ENCODE measurements at places on chromosomes 4 and X. TPM values are rescaled to one million over a fixed set of nuclear protein-coding genes. Genes with fewer than 3 reads are reported as not detected.

CABS1 gene
- total RNA-seq: not detected

NUDT10 gene
- 3.4 TPM for total RNA-seq

ZFP42 gene
- 5.5 TPM for total RNA-seq

ITIH6 gene
- not detected for total RNA-seq

DNA sequence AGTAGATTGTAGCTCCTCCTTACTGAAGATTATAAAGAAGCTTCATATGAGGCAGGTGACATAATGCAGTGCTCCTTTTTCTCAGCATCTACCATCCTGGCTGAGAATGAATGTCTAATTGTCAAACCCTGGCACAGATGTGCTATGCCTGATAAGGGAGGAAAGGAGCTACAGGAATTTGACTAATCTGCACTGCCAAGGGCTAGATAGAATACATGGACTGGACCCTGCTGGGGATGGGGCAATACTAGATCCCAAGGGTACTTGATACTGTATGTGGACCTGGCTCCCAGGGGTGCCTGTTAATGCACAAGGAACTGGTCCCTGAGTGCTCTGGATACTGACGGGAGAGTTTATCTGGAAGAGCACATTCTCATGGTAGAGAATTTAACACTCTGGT is 362.2 kb upstream of the EMCN start:
- no peak for DNase-seq

GRCh38 chr4:183863155-183863825 is 41.8 kb upstream of the STOX2 start:
- no peak for DNase-seq

DNA sequence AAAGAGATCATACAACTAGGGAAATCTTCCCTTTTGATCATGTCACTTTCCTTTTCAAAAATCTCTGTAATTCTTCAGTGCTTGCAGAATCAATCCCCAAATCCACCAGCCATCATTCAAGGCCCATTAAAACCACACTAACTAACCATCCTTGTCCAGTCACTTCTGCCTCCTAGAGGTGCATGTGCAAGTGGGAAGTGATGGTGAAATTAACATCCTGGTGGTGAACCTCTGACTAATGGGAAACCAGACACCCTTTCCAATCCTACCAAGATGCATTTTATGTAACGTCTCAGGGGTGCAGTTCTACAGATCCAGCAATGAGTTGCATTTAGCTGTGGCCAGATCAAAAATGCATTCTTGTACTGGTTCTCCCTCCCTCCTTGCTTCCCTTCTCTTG is 341.8 kb downstream of the RAPGEF2 start:
- no peak for DNase-seq

DNA sequence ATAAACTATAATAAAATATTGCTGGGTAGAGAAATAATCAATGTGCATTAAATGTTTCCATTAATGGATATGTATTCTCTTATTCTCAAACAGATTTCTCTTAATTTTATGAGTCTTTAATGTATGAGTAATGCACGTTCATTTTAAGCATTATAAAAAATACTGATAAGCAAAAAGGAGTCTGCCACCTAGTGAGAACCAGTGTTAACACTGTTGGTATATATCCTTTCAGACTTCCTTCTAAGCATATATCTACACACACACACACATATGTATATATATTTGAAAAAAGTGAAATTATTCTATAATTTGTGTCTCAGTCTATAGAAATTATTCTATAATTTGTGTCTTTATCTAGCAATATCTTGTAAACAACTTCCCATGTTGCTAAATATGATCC is 49.9 kb upstream of the MTMR1 start:
- DNase-seq: no peak

- DNase-seq: no peak
Observed at GRCh38 chrX:1623691-1624090, 8.8 kb downstream of the ASMT start.

DNA sequence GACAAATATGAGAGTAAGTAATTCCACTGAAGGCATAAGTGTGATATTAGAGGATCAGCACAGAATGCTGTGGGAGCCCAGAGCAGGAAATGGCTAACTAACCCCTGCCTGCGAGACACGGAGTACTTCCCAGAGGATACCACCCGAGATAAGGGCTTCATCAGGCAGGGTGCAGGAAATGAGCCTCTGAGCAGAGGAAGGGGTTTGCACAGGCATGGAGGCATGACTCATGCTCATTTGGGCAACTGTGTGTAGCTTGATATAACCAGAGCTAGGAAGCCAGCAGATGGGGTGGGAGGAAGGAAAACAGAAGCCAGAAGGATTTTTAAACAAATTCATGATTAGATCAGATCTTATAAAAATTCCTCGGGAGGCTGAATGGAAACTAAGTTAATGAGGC is 70.0 kb upstream of the TSPAN5 start:
- no peak for DNase-seq

- no peak for DNase-seq
Observed at GRCh38 chrX:4263030-4263803, 549.8 kb upstream of the PRKX start.

- no peak for DNase-seq
Observed at GRCh38 chrX:117711782-117712181, 404.8 kb downstream of the KLHL13 start.

Data from progenitor cell of endocrine pancreas (in vitro differentiated cells).